ENCODE measurements at places on chromosomes 12 and 14. TPM values are rescaled to one million over a fixed set of nuclear protein-coding genes. Genes with fewer than 3 reads are reported as not detected.

The B4GALNT3 gene
- 4.2 TPM for polyA plus RNA-seq

The TMEM63C gene
- polyA plus RNA-seq: 0.32 TPM

GRCh38 chr12:112330706-112331105 lies 51.5 kb downstream of the HECTD4 start:
- no peak for DNase-seq

GRCh38 chr12:81143057-81143456 lies 65.2 kb downstream of the ACSS3 start:
- DNase-seq: no peak

GRCh38 chr14:92426237-92426636 lies 87.3 kb upstream of the RIN3 start:
- no peak for DNase-seq

DNA sequence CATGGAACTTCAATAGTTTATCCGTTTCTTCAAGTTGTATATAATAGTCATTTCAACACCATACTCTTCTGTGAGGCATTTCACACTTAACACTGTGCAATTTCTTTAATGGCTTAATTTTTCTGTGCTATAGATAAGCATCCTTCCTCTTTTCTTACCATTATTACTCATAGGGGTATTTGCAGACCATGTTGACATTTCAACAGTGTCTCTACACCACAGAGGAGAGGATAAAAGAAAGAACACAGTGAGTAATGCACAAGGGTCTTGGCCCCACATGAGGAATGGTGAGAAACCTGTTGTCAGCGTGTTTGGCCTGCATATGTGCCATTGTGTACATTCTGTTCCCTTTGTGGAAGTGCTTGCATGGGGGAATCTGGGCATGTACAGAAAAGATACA lies 421.5 kb upstream of the MDGA2 start:
- no peak for DNase-seq

DNA sequence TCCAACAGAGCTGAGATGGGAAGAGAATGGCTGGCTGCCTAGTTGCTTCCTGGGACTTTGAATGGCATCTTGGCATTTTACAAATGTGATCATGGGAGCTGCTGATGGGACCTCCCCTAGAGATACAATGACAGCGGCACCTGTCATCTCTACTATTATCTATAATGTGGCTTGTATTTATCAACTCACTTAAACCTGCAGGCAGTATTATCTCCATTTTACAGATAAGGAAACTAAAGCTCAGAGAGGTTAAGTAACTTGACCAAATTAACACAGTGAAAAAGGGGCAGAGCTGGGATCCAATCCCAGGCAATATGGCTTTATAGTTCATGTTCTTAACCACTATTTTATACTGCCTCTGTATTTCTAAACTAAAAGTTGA lies 111.7 kb downstream of the CHST11 start:
- DNase-seq: no peak

GRCh38 chr14:93936926-93937325 lies 9.8 kb downstream of the FAM181A start:
- DNase-seq: no peak

DNA sequence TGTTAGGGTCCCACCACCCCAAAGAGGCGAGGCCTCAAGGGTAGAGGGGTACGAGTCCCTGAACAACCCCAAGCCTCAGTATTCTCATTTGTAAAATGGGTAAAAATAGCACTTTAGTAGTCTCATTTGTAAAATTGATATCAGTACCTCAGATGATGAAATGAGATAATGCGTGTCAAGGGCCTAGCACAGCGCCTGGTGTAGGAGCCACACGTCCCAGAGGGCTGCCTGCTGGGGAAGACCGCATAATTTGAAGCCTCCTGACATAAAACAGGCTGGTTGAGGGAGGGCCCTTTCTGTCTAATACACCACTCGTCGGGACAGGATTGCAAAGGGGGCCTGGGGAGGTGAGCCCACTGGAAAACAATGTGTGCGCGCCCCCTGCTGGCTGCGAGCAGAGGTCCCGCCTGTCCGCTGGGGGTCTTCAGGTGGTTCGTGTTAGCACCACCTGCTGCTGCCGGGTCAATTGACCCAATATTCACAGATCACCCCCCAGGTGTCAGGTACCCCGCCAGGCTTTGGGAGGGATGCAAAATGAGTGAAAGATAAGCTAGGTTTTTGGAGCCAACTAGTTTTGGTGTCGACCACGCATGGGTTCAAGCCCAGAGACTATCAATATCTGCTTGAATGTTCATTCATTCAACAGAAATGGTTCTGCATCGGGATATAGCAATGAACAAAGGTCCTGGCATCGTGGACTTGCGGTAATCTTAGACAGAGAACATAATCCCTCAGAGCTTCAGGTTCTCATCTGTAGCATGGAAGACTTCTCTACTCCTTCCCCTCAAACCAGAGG lies 24.7 kb upstream of the IRF2BPL start:
- DNase-seq: no peak

DNA sequence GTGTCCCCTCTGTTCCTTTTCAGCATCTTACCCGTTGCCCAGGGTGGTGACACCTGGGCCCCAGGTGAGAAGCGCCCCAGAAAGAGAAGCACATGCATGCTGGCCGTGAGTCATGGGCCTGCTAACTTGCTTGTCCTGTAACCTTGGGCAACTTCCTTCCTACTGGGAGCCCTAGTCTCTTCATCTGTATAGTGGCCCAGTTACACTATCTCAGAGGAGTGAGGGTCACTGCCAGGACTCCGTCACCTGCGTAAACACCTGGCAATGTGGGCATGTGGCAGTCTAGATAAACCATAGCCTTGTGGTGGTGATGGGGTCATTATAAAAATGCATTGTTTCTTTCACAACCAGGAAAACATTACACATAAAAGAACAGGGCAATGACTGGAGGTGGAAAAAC lies 125.2 kb downstream of the SLC25A47 start:
- DNase-seq: no peak

- DNase-seq: no peak
Measured at GRCh38 chr14:97618401-97618800, 821.2 kb downstream of the VRK1 start.

DNA sequence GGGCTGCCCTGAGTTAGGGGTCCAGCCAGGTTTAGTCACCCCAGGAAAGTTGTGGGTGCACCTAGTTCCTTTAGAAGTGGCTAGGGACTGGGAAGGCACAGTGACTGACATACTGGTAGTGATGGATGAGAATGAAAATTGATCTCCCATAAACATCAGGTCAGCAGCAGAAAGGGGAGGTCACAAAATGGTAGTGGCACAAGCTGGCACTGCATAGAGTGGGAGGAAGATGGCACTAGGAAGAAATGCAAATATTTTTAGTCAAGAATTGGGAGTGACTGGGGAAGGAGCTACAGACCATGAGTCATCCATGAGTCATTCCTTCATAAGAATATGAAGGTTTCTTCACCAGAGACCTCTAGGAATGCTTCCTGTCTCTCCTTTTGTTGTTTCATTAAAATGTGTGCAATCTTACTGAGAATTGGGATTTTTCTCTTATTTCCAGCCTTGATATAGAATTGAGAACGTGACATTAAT lies 198.3 kb upstream of the AMIGO2 start:
- no peak for DNase-seq

GRCh38 chr12:89278169-89278568 lies 74.1 kb downstream of the DUSP6 start:
- DNase-seq: no peak
